ENCODE measurements at places on chromosomes 12 and 14.
A peak's percentile ranks its signal among the peaks of the same experiment; 100 is the strongest.

GRCh38 chr14:96275177-96276112, 19.4 kb downstream of the BDKRB1 start:
- peak; percentile 67 for DNase-seq

DNA sequence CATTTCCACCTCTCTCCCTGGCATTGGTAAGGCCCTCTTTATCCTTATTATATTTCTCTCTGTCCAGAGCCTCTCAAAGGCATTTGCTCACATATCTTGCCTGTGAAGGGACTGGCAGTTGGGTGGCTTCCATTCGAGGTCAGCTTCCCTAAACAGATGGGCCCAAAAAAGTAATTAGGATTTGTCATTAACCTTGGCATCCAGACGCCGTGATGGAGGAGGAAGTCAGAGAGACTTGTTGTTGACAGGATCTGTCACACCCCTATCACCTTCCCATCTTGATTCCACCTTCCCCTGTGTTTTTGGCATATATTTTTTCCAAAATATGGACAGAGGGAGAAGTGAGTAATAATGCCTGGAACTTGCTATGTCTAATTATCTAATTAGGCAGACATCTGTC, 54.0 kb upstream of the OAS1 start:
- no peak for DNase-seq

GRCh38 chr14:76329951-76330350, 46.0 kb upstream of the ESRRB start:
- no peak for DNase-seq

GRCh38 chr12:16260206-16260605, 17.3 kb downstream of the SLC15A5 start:
- DNase-seq, result no peak

GRCh38 chr14:53927171-53927570, 29.5 kb downstream of the BMP4 start:
- DNase-seq, result no peak

GRCh38 chr12:26281320-26281719, 85.9 kb downstream of the SSPN start:
- no peak for DNase-seq

- no peak for DNase-seq
These were observed 4.1 kb downstream of the SINHCAF start for GRCh38 chr12:31321897-31322228.

DNA sequence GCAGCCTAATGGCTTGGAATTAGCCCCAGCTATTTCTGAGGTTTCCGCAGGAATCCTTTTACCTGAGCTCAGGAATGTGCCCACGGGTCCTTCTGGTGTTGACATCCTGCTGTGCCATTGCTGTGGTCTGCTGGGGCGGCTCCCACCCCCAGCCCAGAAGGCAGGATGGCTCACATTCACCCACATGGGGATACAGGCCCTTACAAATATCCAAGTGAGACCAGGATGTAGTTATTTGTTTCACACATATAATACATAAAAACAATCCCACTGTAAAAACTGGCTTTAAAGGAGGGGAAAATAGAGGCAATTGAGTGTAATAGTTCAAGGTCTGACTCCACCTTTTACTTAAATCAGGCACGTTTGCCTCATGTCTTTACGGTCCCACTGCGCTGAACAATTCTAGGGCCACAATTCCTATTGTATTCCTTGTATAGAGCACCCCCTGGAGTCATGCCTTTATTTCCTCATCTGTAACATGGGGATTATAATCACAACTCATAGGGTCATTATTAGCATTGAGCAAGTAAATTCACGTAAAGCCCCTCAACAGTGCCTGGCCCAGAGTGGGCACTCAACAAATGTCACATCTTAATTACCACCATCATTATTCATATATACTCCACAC, 57.2 kb upstream of the FICD start:
- DNase-seq, result no peak

GRCh38 chr12:77837876-77838291, 7.2 kb downstream of the NAV3 start:
- no peak for DNase-seq

DNA sequence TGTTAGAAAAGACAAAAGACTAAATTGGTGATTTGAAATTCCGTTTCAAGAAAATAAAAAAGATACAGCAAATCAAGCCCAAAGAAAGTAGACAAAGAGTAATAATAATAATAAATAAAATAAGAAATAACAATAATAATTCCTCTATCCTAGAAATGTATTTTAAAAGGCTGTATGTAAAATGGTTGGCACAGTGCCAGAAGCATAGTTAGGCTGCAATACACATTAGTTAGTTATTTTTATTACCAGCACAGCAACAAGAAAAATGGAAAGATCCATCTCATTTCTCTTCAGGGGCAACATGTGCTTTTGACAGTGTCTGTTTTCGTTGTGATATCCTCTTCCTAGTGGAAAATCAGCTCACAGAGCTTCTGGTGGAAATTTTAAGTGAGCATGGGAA, 174.1 kb upstream of the TMTC1 start:
- DNase-seq, result no peak

GRCh38 chr12:57618966-57619433, 7.8 kb downstream of the ARHGEF25 start:
- DNase-seq, result no peak

- DNase-seq, result no peak
These were observed 33.5 kb downstream of the PYGL start for GRCh38 chr14:50910495-50911420.

- peak; percentile 55 for DNase-seq
These were observed 80.8 kb downstream of the ZNF664 start for GRCh38 chr12:124053851-124054250.

GRCh38 chr14:41423503-41423902, 183.2 kb upstream of the LRFN5 start:
- no peak for DNase-seq

DNA sequence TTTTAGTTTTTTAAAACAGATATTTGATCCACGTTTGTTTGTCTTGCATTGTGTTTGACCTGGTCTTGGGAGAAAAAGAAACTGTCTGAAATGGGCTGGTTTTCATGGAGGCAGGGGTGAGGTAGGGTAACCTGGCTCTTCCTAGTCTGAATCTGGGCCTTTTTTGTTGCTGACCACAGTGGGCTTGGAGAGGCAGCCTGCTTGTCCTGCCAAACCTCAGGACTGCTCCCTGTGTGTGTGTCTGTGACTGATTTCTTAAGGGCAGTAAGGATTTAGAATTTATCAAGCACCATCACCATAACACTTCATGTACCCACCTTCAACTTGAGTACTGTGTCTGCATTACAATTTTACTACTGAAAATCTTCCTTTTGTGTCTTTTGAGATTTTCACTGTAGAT, 28.5 kb downstream of the DAAM1 start:
- DNase-seq, result no peak

DNA sequence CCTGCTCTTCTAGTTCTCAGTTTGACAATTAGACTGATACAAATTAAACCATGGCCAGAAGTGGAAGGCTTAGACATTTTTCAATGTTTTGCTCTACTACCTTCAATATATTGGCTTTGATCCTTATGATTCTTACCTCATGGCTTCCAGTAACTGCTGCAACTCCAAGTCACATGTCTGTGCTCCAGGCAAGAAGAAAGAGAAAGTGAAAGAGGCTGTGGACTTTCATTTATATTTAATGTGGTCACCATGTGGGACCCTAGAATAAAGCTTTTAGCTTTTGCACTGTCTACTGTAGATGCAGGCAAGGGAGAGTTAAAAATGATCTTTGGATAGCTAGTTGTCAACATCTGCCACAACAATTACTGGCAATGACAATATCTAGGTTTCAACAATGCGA, 214.3 kb upstream of the PDE3A start:
- DNase-seq, result no peak

DNA sequence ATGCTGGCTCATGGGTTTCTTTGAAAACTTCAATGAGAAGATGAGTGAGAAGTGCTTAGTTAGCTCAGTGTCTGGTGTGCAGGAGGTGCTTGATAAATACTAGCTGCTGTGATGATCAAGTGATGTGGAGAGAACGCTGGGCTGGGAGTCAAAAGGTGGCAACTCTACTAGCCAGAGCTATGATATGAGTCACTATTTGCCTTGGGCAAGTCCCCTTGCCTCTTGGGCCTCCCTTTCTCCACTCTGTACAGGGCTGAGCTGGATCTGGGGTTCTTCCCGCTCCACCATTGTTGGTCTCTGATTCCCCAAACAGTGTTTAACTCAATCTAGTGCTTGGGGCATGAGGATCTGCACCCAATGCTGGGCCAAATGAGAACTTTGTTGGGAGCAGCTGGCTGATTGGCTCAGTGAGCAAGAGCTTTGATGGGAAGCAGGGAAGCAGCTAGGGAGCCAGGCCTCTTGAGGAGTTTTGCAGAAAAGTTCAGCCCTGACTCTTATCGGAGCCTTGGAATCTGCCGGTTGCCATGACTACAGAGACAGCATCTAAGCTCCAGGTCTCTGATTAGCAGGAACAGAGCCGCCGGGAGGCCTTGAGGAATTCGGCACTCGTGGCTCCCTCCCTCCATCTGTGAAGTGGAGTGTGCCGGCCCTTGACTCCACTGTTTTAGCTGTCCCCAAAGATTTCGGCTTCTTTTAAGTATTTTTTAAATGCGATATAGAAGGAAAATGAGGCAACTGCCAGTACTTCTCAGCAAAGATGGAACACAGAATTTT, 82.1 kb upstream of the HSPB8 start:
- DNase-seq, result no peak

DNA sequence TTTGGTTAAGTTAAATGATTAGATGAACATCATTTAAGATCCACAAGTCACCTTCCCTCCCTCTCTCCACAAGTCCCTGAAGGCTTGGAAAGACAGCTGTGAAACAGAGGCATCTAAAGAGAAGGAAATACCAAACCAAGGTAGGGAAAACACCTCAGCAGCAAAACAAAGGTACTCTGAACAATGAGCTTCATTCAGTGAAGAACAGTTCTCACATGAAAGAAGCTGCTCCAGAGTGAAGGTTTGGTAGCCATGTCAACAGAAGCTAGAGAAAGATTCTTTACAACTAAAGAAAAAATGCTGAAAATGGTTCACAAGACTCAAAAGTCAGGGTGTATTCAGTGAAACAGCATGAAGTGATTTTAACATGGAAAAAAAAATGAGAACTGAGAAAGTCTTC, 69.4 kb downstream of the FGD6 start:
- no peak for DNase-seq

DNA sequence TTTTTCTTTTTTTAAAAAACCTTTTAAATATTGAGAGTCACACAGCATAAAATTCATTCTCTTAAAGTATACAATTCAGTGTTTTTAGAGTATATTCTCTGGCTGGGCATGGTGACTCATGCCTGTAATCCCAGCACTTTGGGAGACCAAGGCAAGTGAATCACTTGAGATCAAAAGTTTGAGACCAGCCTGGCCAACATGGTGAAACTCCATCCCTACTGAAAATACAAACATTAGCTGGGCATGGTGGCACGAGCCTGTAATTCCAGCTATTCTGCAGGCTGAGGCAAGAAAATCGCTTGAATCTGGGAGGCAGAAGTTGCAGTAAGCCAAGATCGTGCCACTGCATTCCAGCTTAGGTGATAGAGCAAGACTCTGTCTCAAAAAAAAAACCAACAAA, 68.4 kb upstream of the BCAT1 start:
- no peak for DNase-seq

- no peak for DNase-seq
These were observed 205.9 kb downstream of the PHLDA1 start for GRCh38 chr12:75825686-75826085.

DNA sequence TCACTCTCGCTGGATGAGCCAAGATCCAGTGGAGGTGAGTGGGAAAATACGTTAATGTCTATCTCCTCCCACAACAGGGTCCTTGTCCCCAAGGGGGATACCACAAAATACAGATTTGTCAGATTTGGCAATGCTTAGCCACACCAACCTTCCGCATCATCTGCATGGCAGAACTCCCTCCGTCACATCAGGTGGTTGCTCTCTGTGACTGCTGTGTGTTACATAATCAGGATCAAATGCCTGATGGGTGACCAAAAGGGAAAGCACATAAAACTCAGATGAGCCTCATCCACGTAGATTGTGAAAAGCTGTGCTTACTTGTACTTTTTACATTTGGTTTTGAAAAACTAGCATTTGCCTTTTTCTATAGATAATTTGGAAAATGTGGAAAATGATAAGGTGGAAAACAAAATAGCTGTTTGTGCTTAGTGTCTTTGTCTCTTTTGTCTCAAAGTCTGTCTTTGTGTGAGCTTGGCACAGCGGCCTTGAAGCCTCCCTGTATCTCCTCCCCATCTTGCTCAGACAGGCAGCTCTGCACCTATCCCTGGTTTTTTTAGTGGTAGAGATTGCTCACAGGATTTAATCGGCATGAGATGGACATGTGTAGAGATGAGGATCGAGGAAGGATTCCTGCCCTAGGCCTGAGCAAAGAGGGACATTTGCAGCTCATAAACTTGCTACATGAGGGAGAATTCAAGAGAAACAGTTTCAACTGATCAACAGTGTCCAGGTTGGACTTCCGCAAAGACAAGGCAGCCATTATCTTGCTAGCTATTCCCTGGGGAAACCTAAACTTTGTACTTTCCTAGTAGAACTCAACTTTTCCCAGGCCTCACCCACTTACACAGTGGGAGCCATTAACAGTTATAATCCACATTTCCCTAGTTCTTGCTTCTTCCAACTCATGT, 3.6 kb upstream of the FGF6 start:
- no peak for DNase-seq

GRCh38 chr12:31315044-31315715, 10.8 kb downstream of the SINHCAF start:
- no peak for DNase-seq

DNA sequence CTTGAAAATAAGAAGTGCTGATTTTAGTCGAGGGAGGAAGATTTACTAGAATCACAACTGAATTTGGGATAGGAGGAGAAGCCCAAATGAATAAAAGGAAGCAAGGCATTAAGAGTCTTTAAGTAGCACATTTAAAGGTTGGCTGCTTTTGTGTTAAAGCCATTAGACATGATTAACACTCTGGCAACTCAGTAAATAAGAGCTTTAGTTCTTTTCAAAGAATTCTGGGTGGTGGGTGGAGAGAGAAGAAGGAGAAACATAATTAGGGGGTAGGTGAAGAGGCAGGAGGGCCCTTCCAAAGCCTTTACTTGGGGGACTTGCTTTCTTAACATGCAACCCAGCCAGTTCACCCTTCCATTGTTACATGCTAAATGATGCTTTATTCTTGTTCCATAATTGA, 284.6 kb upstream of the SEL1L start:
- DNase-seq, result no peak

DNA sequence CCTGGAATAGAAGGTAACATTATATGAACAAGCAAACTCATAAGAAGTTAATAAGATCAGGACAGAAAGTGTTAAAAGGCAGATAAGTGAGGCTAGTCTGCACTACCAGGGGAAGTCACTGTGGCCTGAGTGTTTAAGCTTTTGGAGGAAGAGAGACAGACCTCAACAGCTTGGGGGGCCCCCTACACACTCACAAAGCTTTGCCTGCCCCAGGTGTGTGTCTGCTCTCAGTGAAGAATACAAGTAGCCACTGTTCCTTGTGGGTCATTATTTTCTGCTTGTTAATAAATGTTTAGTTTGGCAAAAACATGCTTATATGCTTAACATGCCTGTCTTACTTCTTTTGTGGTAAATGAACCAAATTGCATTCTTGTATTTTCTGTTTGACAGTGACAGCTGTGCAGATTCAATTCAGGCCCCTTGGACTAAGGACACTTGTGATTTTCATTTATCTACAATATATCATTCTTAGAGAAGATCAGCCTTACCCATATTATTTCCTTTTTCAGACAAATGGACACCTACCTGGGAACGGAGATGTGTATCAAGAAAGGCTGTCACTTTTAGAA, 50.7 kb upstream of the C12orf71 start:
- no peak for DNase-seq
